Activated T-helper 17 cell treated with anti-CD3 and anti-CD28 coated beads, Interleukin-2, amount 50 U/mL, for 72 hours (primary cell): ENCODE measurements at places on chromosomes 3 and 15. TPM values are rescaled to one million over a fixed set of nuclear protein-coding genes. Genes with fewer than 3 reads are reported as not detected.

CORO2B gene
- not detected for total RNA-seq

C2CD4A gene
- 5.8 TPM for total RNA-seq

NECTIN3 gene
- total RNA-seq = 9.6 TPM

ZBTB38 gene
- 45.6 TPM for total RNA-seq

ACAN gene
- total RNA-seq = not detected

TGM5 gene
- 0.48 TPM for total RNA-seq

TARS3 gene
- total RNA-seq = 33.0 TPM

CHDH gene
- total RNA-seq = 1.1 TPM

ANKUB1 gene
- total RNA-seq = not detected

ST6GAL1 gene
- 68.0 TPM for total RNA-seq
